ENCODE measurements at places on chromosomes 3 and 15.
A peak's percentile ranks its signal among the peaks of the same experiment; 100 is the strongest.

GRCh38 chr3:55322638-55323037, 164.5 kb downstream of the WNT5A start:
- DNase-seq: no peak

GRCh38 chr3:52395503-52395865, 49.4 kb downstream of the SEMA3G start:
- DNase-seq: no peak

DNA sequence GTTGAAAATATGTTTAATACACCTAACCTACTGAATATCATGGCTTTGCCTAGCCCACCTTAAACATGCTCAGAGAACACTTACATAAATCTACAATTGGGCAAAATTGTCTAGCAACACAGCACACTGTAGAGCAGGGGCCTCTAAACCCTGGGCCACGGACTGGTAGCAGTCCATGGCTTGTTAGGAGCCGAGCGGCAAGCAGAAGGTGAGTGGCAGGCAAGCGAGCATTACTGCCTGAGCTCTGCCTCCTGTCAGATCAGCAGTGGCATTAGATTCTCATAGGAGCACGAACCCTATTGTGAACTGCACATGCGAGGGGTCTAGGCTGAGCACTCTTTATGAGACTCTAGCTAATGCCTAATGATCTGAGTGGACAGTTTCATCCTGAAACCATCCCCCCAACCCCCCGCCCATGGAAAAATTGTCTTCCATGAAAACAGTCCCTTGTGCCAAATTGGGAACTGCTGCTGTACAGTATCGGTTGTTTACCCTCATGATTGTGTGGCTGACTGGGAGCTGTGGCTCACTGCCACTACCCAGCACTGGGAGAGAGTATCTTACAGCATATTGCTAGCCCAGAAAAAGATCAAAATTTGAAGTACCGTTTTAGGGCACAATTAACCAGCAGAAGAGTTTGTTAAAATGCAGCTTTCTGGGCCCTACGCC, 26.1 kb downstream of the CMSS1 start:
- no peak for DNase-seq

DNA sequence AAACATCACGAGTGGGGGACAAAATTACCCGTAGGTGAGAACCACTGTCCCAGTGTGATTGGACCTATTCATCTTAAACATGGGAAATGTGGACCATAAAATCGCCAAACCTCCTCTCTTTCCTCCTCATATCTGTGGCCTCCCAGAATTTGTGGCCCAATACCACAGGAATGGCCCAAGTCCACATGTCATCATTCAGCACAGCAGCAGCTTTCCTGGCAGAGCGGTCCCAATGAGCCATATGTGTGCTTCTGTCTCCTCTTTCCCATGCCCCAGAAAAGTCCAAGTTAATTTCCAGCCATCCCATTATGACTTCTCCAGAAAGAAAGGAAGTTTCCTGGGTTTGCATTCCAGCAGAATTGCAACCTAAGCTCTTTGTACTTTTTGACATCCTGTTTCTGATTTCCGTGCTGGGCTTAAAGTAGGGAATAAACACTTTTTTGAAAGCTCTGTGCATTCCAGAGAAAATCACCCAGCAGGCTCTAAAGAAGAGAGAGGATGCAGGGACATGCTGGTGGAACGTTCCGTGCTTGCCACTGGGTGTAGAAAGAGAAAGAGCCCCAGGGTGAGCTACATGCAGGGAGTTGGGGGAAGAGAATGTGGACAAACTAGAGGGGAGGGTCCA, 259.4 kb upstream of the PROK2 start:
- no peak for DNase-seq

DNA sequence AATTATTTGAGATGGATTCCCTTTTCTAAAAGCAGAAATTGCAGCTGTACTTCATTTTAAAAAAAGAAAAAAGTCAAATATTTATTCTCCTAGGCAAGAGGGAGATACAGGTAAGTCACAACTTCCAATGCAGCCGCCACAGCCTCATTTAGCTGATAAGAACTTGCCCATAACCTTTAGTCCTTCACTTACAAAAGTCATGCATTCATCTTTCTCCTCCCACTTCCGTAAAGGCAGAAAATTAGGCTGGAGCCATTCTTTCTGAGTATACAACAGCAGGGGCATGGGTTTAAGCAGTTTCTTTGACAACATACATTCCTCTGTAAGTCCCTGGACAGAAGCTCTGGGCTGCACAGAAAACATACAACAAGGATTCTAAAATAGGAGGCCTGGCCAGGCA, 4.3 kb downstream of the SUCLG2 start:
- DNase-seq: no peak

DNA sequence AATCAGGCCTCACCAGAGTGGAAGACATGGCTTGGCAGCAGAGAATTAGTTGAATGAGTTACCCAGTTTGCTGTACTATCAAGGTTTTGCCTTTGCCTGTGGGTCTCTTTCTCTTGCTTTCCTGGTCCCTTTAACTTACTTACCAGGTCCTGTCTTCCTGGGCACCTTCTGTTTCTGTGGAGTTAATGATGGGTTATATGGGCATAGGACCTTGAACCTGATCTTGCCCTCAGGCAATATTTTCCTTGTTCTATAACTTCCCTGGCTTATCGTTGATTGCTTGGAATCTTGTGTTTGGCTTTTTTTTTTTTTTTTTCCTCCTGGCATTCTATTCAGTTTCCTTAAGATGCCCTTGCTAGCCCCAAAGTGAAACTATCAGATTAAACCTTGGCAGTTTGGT, 106.8 kb downstream of the HHLA2 start:
- no peak for DNase-seq

GRCh38 chr3:78601249-78601648, 1166.5 kb downstream of the ROBO1 start:
- no peak for DNase-seq

- DNase-seq: no peak
Observed at GRCh38 chr15:91895051-91895450, 41.5 kb downstream of the SLCO3A1 start.

DNA sequence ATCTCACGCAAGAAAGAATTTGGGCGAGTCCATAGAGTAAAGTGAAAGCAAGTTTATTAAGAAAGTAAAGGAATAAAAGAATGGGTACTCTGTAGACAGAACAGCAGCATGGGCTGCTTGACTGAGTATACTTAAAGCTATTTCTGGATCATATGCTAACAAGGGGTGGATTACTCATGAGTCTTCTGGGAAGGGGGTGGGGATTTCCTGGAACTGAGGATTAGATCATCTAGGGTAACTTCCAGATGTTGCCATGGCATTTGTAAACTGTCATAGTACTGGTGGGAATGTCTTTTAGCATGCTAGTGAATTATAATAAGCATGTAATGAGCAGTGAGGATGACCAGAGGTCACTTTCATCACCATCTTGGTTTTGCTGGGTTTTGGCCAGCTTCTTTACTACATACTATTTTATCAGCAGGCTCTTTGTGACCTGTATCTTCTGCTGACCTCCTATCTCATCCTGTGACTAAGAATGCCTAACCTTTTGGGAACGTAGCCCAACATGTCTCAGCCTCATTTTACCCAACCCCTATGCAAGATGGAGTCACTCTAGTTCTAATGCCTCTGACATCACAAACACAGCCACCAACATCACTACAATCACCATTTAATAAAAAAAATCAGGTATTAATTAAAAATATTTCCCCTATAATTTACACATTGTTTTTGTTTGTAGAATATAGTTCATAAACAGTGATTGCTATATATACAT, 890.7 kb upstream of the EPHA6 start:
- peak; percentile 95 for DNase-seq

- no peak for DNase-seq
Observed at GRCh38 chr3:58234516-58234931, 3.1 kb upstream of the ABHD6 start.

DNA sequence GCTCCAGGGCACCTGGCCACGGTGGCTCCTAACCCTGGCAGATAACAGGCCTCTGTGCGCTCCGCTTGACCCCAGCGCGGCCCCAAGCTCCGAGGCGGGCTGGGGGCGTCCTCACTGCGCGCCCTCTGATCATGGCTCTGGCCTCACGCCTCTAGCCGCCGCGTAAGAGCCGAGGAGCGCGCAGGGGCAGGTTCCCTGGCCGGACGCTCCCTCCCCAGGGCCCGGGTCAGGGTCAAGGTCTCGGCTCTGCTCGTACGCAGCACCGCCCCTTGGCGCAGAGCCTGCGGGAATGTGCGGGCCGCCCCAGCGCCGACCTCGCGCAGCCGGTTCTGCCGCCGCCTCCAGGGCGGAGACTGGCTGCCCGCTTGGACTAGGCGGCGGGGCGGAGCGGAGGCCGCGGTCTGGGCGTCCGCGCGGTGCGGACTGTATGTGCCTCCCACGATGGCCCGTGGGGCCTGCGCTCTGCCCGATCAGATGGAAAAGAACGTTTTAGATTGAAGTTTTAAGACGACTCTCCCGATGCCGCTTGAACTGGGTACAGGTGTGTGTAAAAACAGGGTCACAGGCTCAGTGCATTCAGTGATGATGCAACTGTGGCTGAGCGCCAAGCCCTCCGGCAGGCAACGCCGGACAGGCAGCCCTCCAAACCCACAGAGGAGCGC, 40.8 kb downstream of the CHST14 start:
- DNase-seq: no peak

- DNase-seq: no peak
Observed at GRCh38 chr3:61961900-61962299, 400.5 kb downstream of the PTPRG start.

GRCh38 chr3:194267744-194268653, 83.1 kb downstream of the CPN2 start:
- no peak for DNase-seq

DNA sequence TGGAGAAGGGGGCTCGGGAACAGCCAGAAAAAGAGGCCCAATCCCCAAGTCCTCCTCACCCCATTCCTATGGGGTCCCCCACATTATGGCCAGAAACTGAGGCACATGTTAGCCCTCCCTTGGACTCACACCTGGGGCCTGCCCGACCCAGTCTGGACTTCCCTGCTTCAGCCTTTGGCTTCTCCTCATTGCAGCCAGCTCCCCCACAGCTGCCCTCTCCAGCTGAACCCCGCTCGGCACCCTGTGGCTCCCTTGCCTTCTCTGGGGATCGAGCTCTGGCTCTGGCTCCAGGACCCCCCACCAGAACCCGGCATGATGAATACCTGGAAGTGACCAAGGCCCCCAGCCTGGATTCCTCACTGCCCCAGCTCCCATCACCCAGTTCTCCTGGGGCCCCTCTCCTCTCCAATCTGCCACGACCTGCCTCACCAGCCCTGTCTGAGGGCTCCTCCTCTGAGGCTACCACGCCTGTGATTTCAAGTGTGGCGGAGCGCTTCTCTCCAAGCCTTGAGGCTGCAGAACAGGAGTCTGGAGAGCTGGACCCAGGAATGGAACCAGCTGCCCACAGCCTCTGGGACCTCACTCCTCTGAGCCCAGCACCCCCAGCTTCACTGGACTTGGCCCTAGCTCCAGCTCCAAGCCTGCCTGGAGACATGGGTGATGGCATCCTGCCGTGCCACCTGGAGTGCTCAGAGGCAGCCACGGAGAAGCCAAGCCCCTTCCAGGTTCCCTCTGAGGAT, 10.6 kb downstream of the MAP1A start:
- DNase-seq: no peak

- DNase-seq: no peak
Observed at GRCh38 chr3:23170291-23170690, 32.8 kb upstream of the UBE2E2 start.

DNA sequence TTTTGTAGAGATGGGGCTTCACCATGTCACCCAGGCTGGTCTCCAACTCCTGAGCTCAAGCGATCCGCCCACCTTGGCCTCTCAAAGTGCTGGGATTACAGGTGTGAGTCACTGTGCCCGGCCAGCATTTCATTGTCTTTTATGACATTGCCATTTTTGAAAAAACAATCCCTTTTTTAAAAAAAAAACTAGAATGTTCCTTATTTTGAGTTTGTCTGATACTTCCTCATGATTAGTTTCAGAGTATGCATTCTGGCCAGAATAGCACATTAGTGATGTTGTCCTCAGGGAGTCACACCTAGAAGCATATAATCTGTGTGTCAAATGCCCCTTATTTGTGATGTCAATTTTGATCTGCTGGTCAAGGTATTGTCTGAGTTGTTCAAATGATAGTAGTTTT, 21.2 kb upstream of the NMD3 start:
- no peak for DNase-seq

- no peak for DNase-seq
Observed at GRCh38 chr3:168973897-168974296, 689.6 kb downstream of the MECOM start.

GRCh38 chr15:26891448-26892181, 24.8 kb downstream of the GABRA5 start:
- DNase-seq: peak; percentile 42

- DNase-seq: no peak
Observed at GRCh38 chr3:169083163-169083562, 580.3 kb downstream of the MECOM start.

DNA sequence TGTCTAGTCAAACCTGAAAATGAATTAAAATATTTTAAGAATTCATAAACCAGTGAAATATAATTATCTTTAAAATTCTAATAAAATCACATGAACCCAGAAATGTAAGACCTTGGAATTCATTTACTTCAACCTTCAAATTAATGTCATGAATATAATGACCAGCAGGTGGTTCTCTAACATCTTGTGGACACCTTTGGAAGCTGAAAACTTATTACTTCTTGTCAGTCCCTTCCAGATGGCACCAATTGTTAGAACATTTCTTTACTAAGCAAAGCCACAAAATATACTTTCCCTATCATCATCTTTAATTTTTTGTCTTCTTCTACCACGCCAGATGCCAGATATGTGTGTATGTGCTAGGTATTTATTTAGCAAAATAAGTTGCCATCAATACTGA, 240.0 kb downstream of the MBNL1 start:
- DNase-seq: no peak

- no peak for DNase-seq
Observed at GRCh38 chr3:157356541-157356940, 80.1 kb upstream of the PTX3 start.

DNA sequence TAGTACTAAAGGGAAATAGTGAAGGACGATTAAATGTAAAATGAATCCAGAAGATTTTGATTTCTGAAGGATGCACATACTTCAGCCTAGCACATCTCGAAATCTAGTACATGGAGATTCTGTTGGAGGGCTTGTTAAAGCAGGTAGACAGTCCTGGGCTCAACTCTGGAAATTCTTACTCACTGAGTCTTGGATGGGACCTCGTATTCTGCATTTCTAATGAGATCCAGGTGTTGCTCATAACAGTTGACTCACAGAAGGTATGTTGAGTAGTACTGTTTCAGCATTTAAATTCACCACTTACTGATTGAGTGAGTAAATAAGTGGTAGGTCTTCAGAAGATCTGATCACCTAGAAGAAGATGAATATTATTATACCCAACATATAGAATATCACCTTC, 623.4 kb upstream of the SGO1 start:
- DNase-seq: no peak
